H9 (cell line): ENCODE measurements at places on chromosomes 12 and 14. TPM values are rescaled to one million over a fixed set of nuclear protein-coding genes. Genes with fewer than 3 reads are reported as not detected.

The CEBPE gene
- total RNA-seq: not detected in 2 replicates

The SLC35E3 gene
- 17.2 and 17.9 TPM in 2 replicates for total RNA-seq

The AGAP2 gene
- total RNA-seq: 4.6 and 5.3 TPM in 2 replicates

The LRRC23 gene
- total RNA-seq: 2.1 and 2.6 TPM in 2 replicates

The KRT2 gene
- not detected in 2 replicates for total RNA-seq

The CDH24 gene
- 16.7 and 16.9 TPM in 2 replicates for total RNA-seq

DNA sequence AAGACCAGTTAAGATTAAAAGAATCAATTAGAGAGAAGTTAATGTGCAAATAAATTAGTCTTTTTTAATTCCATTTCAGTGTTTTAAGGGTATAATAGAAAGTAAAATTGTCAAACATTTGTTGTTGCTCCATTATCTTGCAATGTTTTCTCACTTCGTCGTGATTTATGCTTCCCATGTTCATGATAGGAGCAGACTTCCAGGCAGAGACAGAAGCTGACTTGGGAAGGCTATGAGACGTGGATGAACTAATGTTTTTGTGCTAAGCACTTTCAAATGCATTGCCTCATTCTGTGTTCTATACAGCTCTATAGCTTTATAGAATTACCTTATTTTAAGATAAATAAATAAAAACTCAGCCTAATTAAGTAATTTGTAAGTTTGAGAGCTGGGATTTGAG lies 226.2 kb downstream of the PIK3C2G start:
- no peak overlapping the region for H3K4me3 ChIP-seq
- no peak overlapping the region for H3K27ac ChIP-seq
- DNase-seq: no peak
- H3K4me1 ChIP-seq: peaks cover 2% of the 10 kb centered on the region; the same call in 1 of the 2 replicates
- no peaks in the 10 kb centered on the region for H3K36me3 ChIP-seq

DNA sequence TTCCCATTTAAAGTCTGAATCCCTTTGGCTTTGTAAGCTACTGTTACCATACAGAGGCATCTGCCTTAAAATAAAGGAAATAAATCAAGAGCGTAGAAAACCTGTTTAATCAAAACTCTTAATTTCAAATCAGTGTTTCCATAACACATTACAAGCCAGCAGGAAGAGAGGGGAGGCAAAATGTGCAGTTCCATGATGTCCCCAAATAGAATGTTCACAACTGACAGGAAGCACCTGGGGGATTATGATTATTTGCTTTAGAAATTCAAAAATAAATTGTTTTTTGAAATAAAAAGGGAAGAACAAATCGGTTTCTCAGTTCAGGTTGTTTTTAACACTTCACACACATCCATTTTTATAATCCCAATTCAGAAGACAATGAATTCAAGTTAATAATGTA lies 21.4 kb downstream of the SOCS2 start:
- H3K27ac ChIP-seq: no peak overlapping the region
- H3K36me3 ChIP-seq: no peaks in the 10 kb centered on the region
- no peaks in the 10 kb centered on the region for H3K27me3 ChIP-seq
- DNase-seq: no peak

DNA sequence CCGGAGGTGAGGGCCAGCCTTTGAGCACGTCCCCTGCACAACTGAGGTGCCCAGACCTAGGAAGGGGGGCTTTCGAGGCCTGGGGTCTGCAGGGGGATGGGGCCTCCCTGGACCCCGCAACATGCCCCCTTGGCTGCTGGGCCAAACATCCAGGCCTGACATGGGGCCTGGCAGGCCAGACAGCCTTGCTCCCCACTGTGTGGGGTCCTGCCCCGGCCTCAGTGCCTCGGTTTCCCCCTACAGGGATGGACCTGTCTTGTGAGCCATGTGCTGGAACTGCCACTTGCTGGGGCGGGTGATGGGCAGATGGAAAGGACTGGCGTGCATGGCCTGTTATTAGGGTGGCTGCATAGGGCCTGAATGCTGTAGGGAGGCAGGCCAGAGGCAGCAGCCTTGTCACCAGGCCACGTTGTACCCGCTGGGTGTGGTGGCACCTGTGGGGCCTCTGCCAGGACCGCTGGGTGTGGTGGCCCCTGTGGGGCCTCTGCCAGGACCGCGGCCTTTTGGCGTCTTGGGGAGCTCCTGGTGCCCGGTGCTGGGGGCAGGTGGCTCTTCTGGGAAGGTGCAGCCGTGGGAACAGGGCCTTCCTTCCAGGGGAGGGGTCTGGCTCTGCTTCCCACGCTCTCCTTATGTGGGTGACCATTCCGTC lies 20.4 kb downstream of the ASPG start:
- H3K27ac ChIP-seq: no peak overlapping the region
- H3K4me1 ChIP-seq: no peaks in the 10 kb centered on the region; the same call in 1 of the 2 replicates
- H3K27me3 ChIP-seq: no peaks in the 10 kb centered on the region
- peak; percentile 22 for DNase-seq

GRCh38 chr12:13171921-13172859 lies 24.3 kb upstream of the EMP1 start:
- no peak overlapping the region for H3K4me3 ChIP-seq
- H3K36me3 ChIP-seq: no peaks in the 10 kb centered on the region
- no peaks in the 10 kb centered on the region; the same call in 1 of the 2 replicates for H3K27me3 ChIP-seq
- peaks cover 8% of the 10 kb centered on the region; the same call in 1 of the 2 replicates for H3K4me1 ChIP-seq
- peak; percentile 81 for DNase-seq

- no peak for DNase-seq
- H3K4me3 ChIP-seq: no peak overlapping the region
- no peaks in the 10 kb centered on the region for H3K36me3 ChIP-seq
- H3K27ac ChIP-seq: no peak overlapping the region
- H3K27me3 ChIP-seq: no peaks in the 10 kb centered on the region
These were observed 431.9 kb downstream of the ADAMTS20 start for GRCh38 chr12:43120150-43120549.

DNA sequence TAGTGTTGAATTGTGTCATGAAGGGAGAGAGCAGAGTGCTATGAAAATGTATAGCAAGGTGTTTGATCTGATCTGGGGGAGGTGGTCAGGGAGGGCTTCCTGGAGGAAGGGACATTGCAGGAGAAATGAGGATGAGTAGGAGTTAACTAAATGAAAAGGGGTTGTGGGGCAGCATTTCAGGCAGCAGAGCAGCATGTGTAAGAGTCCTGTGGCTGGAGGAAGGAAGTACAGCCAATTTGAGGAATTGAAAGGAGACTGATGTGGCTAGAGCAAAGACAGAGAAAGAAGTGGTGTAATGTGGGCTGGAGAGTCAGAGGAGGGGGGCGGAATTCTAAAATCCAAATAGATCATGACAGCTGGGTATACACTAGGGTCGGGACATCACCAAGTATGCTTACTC lies 20.5 kb downstream of the NPC2 start:
- H3K36me3 ChIP-seq: peaks cover 3% of the 10 kb centered on the region; the same call in 2 of the 3 replicates
- no peaks in the 10 kb centered on the region for H3K27me3 ChIP-seq
- no peak overlapping the region for H3K4me3 ChIP-seq
- DNase-seq: no peak
- H3K27ac ChIP-seq: no peak overlapping the region

GRCh38 chr12:50331745-50332144 lies 48.4 kb upstream of the LIMA1 start:
- H3K36me3 ChIP-seq: no peaks in the 10 kb centered on the region
- no peak overlapping the region for H3K4me3 ChIP-seq
- no peaks in the 10 kb centered on the region for H3K4me1 ChIP-seq
- DNase-seq: no peak
- no peaks in the 10 kb centered on the region for H3K27me3 ChIP-seq

DNA sequence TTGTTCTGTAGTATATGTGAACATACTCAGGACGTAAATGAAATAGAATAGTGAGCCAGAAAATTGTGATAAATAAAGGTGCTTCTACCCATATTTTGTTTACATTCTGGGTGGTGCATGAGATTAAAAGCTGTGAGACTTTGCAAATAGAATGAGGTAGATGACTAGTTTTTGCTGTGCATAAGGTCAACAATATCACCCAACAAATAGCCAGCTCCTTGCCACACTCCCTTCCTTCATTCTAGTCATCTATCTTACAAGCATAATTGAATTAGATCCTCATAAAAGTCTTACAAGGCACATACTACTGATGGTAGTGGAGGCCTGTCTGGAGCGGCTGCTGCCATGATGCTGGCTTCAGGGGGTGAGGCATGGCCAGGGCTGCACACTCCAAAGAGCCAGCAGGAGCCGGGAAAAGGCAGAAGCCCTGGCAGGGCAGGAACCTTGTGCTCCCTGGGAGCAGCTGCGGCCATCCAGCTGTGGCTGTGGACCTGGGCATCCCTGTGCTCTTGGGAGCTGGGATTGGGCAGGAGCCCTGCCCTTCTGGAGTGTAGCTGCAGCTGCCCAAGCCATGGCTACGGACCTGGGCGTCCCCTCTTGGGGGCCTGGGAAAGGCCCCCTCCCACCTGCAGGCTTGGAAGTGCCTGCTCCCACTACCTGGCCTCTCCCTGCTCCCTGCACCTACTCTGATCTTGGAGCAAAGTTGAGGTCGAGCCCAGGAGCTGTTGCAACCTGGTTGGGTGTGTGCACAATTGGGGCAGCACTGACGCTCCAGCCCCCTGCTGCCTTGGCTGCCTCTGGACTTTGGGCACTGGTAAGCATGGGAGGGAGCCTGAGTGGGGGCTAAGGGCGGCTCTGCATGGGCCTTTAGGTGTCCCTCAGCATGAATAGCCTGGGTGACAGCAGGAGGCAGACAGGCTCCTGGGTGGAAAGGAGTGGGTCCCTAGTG lies 112.8 kb downstream of the DACT1 start:
- no peaks in the 10 kb centered on the region for H3K27me3 ChIP-seq
- no peaks in the 10 kb centered on the region for H3K36me3 ChIP-seq
- no peak for DNase-seq
- 0 out of 2 replicates have a peak, but pooled peaks cover 1% of the 10 kb centered on the region for H3K4me1 ChIP-seq

GRCh38 chr12:120685522-120685921 lies 1.4 kb upstream of the MLEC start:
- H3K27me3 ChIP-seq: no peaks in the 10 kb centered on the region
- peak overlapping the region; percentile 94 for H3K4me3 ChIP-seq
- no peaks in the 10 kb centered on the region for H3K36me3 ChIP-seq
- H3K4me1 ChIP-seq: peaks cover 2% of the 10 kb centered on the region; the same call in 1 of the 2 replicates
- no peak for DNase-seq

DNA sequence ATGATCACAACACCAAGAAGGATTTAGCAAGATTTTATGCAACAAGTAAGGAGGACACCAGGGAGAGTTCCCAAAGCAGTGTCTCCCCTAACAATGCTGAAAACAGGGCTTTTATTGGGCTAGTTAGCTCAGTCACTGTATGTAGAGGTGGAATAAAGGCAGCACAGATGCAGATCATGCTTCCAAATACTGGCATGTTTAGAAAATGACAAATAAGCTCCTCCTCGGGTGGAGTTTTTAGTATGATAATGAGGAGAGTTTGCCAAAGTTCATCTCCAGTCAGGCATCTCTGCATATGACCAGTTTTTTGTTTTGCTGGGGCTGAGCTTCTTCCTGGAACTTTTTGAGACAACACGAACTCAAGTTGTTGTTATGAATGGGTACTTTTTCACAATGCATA lies 4.4 kb upstream of the AVPR1A start:
- peaks cover 13% of the 10 kb centered on the region for H3K36me3 ChIP-seq
- no peaks in the 10 kb centered on the region for H3K4me1 ChIP-seq
- no peak overlapping the region for H3K27ac ChIP-seq
- DNase-seq: no peak
- H3K27me3 ChIP-seq: peaks cover 11% of the 10 kb centered on the region; the same call in 1 of the 2 replicates

DNA sequence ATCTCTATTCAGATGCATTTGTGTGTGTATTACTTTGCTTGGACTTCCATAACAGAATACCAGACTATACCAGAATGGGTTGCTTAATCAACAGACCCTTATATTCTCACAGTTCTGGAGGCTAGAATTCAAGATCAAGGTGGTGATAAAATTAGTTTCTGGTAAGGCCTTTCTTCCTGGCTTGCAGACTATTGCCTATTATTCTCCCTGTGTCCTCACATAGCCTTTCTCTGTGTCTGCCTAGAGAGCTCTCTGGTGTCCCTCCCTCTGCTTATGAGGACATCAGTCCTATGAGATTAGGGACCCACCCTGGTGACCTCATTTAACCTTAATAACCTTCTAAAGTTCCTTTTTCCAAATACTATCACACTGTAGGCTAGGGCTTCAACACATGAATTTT lies 106.0 kb downstream of the FAR2 start:
- H3K4me3 ChIP-seq: no peak overlapping the region
- H3K36me3 ChIP-seq: peaks cover 6% of the 10 kb centered on the region; the same call in 2 of the 3 replicates
- no peak for DNase-seq
- H3K27ac ChIP-seq: no peak overlapping the region
- H3K4me1 ChIP-seq: no peaks in the 10 kb centered on the region
- no peaks in the 10 kb centered on the region for H3K27me3 ChIP-seq

DNA sequence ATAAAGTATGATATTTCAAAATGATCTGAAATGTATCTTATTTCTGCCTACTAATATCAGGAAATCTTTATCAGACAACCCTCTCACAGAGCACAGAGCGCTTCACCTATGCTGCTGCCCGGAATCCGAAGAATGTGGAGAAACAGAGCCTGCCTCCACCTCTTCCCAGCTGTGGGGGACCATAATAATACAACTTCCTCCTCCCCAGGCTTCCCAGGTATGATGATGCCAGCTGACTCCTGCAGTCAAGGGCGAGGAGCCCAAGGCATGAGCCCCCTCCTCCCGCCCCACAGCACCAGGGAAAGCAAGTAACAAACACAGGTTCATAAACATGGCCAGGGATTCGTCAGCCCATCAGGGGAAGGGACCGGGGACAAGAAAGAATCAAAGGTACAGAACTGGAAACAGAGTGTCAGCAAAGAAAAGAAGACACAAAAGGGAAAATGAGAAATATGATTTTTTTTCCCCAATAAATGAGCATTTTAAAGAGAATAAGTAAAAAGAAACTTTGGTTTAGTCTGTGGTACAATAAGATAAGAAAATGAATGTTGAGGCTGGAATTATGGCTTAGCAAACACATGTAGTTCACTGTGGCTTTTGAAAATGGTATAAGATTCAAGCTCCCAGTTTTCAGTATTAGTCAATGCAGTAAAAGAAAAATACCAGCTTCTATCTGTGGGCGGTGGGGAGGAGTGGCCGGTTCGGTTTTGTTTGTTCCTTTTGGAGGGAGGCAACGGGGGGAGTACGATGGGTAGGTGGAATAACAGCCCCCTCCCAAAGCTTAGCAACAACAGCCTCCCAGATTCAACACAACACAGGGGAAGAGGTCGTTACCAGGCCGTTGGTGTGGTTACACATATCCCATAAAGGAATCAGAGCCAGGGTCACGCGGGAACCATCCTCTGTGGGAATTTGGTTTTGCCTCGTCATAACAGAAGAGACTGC lies 68.3 kb downstream of the SETD3 start:
- H3K4me3 ChIP-seq: peak overlapping the region; percentile 61
- H3K4me1 ChIP-seq: peaks cover 16% of the 10 kb centered on the region; the same call in 1 of the 2 replicates
- H3K36me3 ChIP-seq: no peaks in the 10 kb centered on the region
- H3K27me3 ChIP-seq: no peaks in the 10 kb centered on the region

GRCh38 chr12:1881301-1881700 lies 37.2 kb downstream of the CACNA2D4 start:
- peak; percentile 18 for DNase-seq
- H3K4me3 ChIP-seq: no peak overlapping the region
- no peaks in the 10 kb centered on the region for H3K4me1 ChIP-seq
- H3K27ac ChIP-seq: no peak overlapping the region
- H3K27me3 ChIP-seq: no peaks in the 10 kb centered on the region

DNA sequence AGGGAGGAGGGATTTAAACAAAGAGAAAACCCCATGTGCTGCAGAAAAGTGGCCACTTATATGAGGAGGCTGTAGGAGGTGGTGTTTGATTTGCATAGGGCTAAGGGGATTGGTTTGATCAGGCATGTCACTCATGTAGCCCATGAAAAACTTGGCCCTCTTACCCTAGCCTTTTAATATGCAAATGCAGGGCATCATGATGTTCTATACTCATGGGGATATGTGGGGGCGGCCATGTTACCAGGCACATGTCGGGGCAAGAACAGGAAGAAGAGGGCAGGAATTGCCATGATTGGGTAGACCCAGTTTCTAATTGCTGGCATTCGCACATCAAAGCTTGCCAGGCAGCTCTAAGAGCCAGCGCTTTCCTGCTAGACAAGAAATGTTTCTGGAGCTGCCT lies 28.8 kb downstream of the KLRK1 start:
- no peak overlapping the region for H3K4me3 ChIP-seq
- H3K27ac ChIP-seq: no peak overlapping the region
- peaks cover 3% of the 10 kb centered on the region; the same call in 1 of the 2 replicates for H3K36me3 ChIP-seq
- no peaks in the 10 kb centered on the region for H3K27me3 ChIP-seq
- H3K4me1 ChIP-seq: peaks cover 15% of the 10 kb centered on the region; the same call in 1 of the 2 replicates
